Regular cardiac myocyte (primary cell): ENCODE measurements at places on chromosomes 3 and 15. TPM values are rescaled to one million over a fixed set of nuclear protein-coding genes. Genes with fewer than 3 reads are reported as not detected.

Gene AGTR1
- 2.3 and 4.4 TPM in 2 replicates for total RNA-seq

Gene DGKG
- total RNA-seq = 4.4 and 5.1 TPM in 2 replicates

Gene ECE2
- total RNA-seq = not detected in 2 replicates

Gene TRPM7
- total RNA-seq = 34.3 and 60.9 TPM in 2 replicates

Gene ZBTB20
- 5.9 and 11.6 TPM in 2 replicates for total RNA-seq

Gene TNFAIP8L3
- total RNA-seq = 17.8 and 23.8 TPM in 2 replicates

Gene MYO5C
- total RNA-seq = under 0.01 TPM in 2 replicates

Gene CCR3
- not detected in 2 replicates for total RNA-seq

Gene ZPLD1
- 0.19 and 0.56 TPM in 2 replicates for total RNA-seq

Gene SAMMSON
- 0.28 TPM in 1 of 2 replicates, not detected in the other for total RNA-seq

Gene DUOX1
- under 0.01 TPM in 2 replicates for total RNA-seq

Gene KLHL40
- not detected in 2 replicates for total RNA-seq

Gene EXOSC7
- total RNA-seq = 47.6 and 54.1 TPM in 2 replicates

Gene MAGEL2
- total RNA-seq = under 0.01 TPM in 2 replicates

Gene ITGA11
- total RNA-seq = 9.6 and 46.5 TPM in 2 replicates

Gene OIP5
- total RNA-seq = 2.3 and 14.6 TPM in 2 replicates

Gene HGD
- 1.7 and 2.5 TPM in 2 replicates for total RNA-seq

Gene ANKRD34C
- not detected in 2 replicates for total RNA-seq

Gene GPR149
- not detected in 2 replicates for total RNA-seq

Gene VGLL3
- total RNA-seq = 34.9 and 88.2 TPM in 2 replicates

Gene GATA2
- 0.85 and 3.6 TPM in 2 replicates for total RNA-seq

Gene APEH
- total RNA-seq = 127 and 160 TPM in 2 replicates

Gene MEX3B
- 8.6 and 16.9 TPM in 2 replicates for total RNA-seq

Gene RMDN3
- 29.6 and 40.5 TPM in 2 replicates for total RNA-seq

Gene LYZL4
- 0.19 TPM in 1 of 2 replicates, not detected in the other for total RNA-seq
